Caco-2 (cell line): ENCODE measurements at places on chromosomes 5 and 9. TPM values are rescaled to one million over a fixed set of nuclear protein-coding genes. Genes with fewer than 3 reads are reported as not detected.
A peak's percentile ranks its signal among the peaks of the same experiment; 100 is the strongest.

The UBQLN1 gene
- 56.0 and 56.3 TPM in 2 replicates for total RNA-seq

DNA sequence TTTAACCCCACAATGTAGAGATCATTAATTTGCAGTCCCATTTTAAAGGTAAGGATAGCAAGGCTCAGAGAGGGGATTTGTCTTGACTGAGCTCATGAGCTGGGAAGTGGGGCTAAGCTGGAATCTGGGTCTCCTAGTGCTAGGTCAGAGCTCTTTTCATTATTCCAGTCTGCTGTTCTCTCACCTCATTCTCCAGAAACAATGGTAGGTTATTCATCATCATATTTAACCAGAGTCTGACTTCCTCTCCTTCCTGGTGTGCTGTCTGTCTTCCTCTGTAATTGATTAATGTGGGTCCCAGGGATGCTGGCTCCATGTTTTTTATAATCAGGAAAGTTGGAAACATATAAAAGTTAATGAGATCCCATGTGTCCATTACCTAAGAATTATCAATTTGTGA, 20.6 kb downstream of the C9orf43 start:
- no peaks in the 10 kb centered on the region for H3K36me3 ChIP-seq
- H3K27me3 ChIP-seq: no peaks in the 10 kb centered on the region
- H3K4me3 ChIP-seq: no peak overlapping the region
- H3K27ac ChIP-seq: no peak overlapping the region
- DNase-seq: no peak
- H3K4me1 ChIP-seq: no peaks in the 10 kb centered on the region

The RABL6 gene
- total RNA-seq: 134 and 138 TPM in 2 replicates

The GPR151 gene
- not detected in 2 replicates for total RNA-seq

DNA sequence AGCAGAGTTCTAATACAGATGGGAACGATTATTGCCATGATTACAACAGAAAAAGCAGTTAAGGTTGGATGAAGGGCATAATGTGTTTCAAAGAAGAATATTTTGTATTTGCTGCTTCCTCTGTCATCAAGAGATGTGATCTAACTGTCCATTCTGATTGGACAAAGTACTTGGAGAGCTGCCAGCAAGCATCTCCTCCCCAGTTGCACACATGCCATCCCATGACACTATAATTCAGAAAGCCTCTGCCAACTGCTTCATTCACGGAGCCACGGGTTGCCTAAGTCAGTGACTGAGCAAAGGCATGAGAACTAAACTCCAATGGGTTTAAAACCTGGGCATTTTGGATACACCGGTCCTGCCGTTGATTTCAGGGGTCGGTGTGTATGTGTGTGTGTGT, 253.8 kb downstream of the CRB2 start:
- no peaks in the 10 kb centered on the region for H3K36me3 ChIP-seq
- H3K27ac ChIP-seq: no peak overlapping the region
- DNase-seq: no peak
- no peak overlapping the region for H3K4me3 ChIP-seq
- no peaks in the 10 kb centered on the region for H3K4me1 ChIP-seq

DNA sequence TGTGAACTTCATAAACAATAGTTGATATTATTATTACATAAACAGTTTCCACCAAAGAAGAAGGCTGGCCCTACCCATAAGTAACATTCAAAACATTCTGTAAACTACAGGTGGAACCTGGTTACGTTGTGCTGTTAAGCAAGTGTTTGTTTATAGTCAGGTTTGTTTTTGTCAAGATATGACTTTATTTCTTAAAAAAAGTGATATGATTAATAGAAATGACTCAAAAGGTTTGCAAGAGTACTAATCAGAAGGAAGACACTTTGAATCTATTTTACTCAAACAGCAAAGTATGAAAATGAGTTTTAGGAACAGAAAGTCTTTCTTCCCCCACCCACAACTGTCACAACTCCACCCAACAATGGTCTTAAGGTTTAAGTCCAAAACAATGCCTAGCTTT, 220.8 kb downstream of the PLK2 start:
- DNase-seq: no peak
- no peak overlapping the region for H3K27ac ChIP-seq
- H3K36me3 ChIP-seq: no peaks in the 10 kb centered on the region
- no peaks in the 10 kb centered on the region for H3K27me3 ChIP-seq
- H3K4me1 ChIP-seq: 0 out of 2 replicates have a peak, but pooled peaks cover 7% of the 10 kb centered on the region

GRCh38 chr5:78295035-78295961, 800 bp upstream of the AP3B1 start:
- H3K36me3 ChIP-seq: no peaks in the 10 kb centered on the region
- H3K4me3 ChIP-seq: peak overlapping the region; percentile 74
- peak; percentile 81 for DNase-seq

GRCh38 chr5:55254802-55255201, 21.4 kb upstream of the CCNO start:
- no peak overlapping the region for H3K27ac ChIP-seq
- no peak overlapping the region for H3K4me3 ChIP-seq
- DNase-seq: no peak
- no peaks in the 10 kb centered on the region for H3K36me3 ChIP-seq
- no peaks in the 10 kb centered on the region for H3K27me3 ChIP-seq

The ROR2 gene
- 0.68 and 0.95 TPM in 2 replicates for total RNA-seq

- H3K36me3 ChIP-seq: no peaks in the 10 kb centered on the region
- H3K4me1 ChIP-seq: no peaks in the 10 kb centered on the region
- H3K4me3 ChIP-seq: no peak overlapping the region
- H3K27me3 ChIP-seq: no peaks in the 10 kb centered on the region
- H3K27ac ChIP-seq: no peak overlapping the region
- peak; percentile 34 for DNase-seq
Observed at GRCh38 chr5:101897914-101898313, 398.2 kb downstream of the SLCO4C1 start.

The SLC36A3 gene
- not detected in 2 replicates for total RNA-seq

GRCh38 chr5:59485629-59486439, 407.7 kb downstream of the PDE4D start:
- no peak overlapping the region for H3K4me3 ChIP-seq
- H3K27me3 ChIP-seq: no peaks in the 10 kb centered on the region
- no peak for DNase-seq

DNA sequence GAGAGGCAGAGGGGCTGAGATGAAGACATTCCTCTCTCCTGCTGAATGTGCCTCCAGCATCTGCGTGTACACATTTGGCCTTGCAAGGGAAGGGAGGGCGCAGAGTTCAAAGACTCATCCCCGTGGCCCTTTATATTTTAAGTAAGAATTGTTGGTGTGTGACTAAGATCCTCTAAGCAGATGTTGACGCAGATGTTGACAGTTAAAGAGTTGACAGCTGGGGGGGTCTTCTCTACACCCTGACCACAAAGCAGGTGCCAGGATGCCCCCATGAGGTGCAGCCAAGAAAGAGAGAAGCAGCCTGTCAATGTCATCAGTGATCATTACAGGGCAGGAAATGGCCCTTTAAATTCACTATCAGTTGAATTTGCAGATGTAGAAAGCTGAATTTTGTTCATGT, 262.9 kb downstream of the IRX1 start:
- DNase-seq: no peak
- H3K36me3 ChIP-seq: no peaks in the 10 kb centered on the region
- H3K27me3 ChIP-seq: no peaks in the 10 kb centered on the region
- no peaks in the 10 kb centered on the region for H3K4me1 ChIP-seq
- no peak overlapping the region for H3K4me3 ChIP-seq
- no peak overlapping the region for H3K27ac ChIP-seq

GRCh38 chr9:134723037-134723436, 81.4 kb downstream of the COL5A1 start:
- H3K4me1 ChIP-seq: peaks cover 6% of the 10 kb centered on the region; the same call in 1 of the 2 replicates
- H3K27ac ChIP-seq: no peak overlapping the region
- H3K27me3 ChIP-seq: no peaks in the 10 kb centered on the region
- DNase-seq: no peak
- H3K36me3 ChIP-seq: no peaks in the 10 kb centered on the region
- H3K4me3 ChIP-seq: no peak overlapping the region

The SLC6A19 gene
- total RNA-seq: 0.29 and 0.32 TPM in 2 replicates

The CDKN2A gene
- total RNA-seq: 46.6 and 48.0 TPM in 2 replicates

- H3K27me3 ChIP-seq: no peaks in the 10 kb centered on the region
- DNase-seq: no peak
- no peaks in the 10 kb centered on the region for H3K36me3 ChIP-seq
- no peak overlapping the region for H3K27ac ChIP-seq
Observed at GRCh38 chr5:172713809-172714490, 57.0 kb downstream of the DUSP1 start.

GRCh38 chr5:72486371-72486770, 20.8 kb downstream of the ZNF366 start:
- no peak for DNase-seq

DNA sequence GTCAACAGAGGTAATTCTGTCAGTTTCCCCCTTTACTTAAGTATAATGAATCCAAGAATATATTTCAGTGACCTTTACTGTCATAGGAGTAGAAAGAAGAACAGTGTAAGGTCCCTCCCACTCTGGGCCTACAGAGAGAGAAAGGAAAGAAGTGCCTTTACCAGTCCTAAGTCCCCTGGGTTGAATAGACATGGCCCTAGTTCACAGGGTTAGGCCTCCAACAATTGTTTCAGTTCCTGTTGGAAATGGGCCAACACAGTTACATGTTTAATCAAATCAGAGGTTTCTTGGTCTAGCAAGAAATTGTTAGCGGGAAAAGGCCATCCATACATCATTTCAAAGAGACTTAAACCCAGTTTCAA, 605.6 kb downstream of the MTRR start:
- H3K27me3 ChIP-seq: no peaks in the 10 kb centered on the region
- DNase-seq: no peak
- H3K4me1 ChIP-seq: no peaks in the 10 kb centered on the region
- no peak overlapping the region for H3K4me3 ChIP-seq
- no peaks in the 10 kb centered on the region for H3K36me3 ChIP-seq

DNA sequence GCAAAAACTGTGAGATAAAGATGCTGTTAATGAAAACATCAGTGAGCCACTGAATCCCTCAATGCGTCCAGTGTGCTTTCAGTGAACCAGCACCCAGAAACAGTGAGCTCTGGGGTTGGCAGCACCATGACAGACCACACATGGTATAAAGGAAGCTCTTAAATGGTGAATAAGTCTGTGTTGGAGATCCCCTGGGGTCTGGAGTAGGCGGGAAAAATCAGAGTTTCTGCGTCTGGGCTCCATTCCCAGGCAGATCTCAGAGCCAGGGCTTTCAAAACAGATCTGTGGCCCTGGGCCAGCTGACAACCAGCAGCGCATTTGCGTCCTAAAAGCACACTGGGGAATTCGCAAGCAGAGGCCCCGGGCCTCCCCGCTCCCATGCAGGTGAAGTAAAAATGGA, 233.5 kb downstream of the FRMD3 start:
- H3K36me3 ChIP-seq: no peaks in the 10 kb centered on the region
- no peak overlapping the region for H3K4me3 ChIP-seq
- DNase-seq: no peak
- H3K4me1 ChIP-seq: no peaks in the 10 kb centered on the region

DNA sequence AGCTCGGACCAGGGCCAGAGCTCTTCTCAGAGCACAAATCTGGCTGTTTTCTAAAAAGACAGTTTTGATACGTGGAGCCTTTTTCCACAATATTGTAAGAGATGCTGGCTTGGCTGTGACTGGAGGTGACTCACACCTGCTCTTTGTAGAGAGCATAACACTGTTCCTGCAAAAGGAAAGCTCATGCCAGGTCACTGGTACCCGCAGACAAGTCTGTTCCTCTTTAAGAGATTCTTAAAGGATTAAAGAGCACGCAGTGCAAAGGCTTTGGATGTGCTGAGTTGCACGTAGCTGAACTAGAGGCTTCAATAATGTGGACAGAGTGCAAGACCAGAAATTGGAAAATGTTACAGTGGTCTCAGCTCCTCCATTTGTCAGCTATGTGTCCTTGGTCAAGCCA, 19.0 kb downstream of the ACTL7B start:
- H3K27ac ChIP-seq: no peak overlapping the region
- H3K27me3 ChIP-seq: no peaks in the 10 kb centered on the region
- DNase-seq: no peak
- no peaks in the 10 kb centered on the region; the same call in 1 of the 2 replicates for H3K4me1 ChIP-seq

The CDC26 gene
- 27.3 and 29.3 TPM in 2 replicates for total RNA-seq

The STKLD1 gene
- 3.4 and 4.1 TPM in 2 replicates for total RNA-seq

DNA sequence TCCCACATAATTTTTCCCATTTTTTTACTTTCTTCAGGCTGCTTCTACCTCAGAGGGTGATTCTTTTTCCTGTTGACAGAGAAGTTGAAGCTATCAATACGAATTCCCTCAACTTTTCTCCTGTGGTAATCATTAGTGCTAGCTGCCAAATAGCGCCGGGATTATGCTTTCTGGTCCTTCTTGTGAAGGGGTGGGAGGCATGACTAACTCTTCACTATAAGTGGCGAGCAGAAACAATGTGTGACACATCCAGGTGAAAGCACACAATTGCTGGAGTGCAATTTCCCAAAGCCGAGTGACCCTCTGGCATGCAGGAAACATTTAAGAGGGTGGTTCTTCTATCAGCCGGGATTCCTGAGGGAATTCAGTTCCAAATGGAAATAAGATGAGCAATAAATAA, 56.0 kb downstream of the TRPC7 start:
- H3K27me3 ChIP-seq: no peaks in the 10 kb centered on the region; the same call in none of the 2 replicates
- DNase-seq: no peak
- H3K27ac ChIP-seq: no peak overlapping the region
- H3K4me3 ChIP-seq: no peak overlapping the region
- no peaks in the 10 kb centered on the region for H3K36me3 ChIP-seq

The DRD1 gene
- total RNA-seq: not detected in 2 replicates

GRCh38 chr5:74017786-74018211, 391.8 kb downstream of the ARHGEF28 start:
- no peak for DNase-seq
- H3K27me3 ChIP-seq: no peaks in the 10 kb centered on the region
- H3K4me1 ChIP-seq: no peaks in the 10 kb centered on the region
- no peak overlapping the region for H3K27ac ChIP-seq
- no peak overlapping the region for H3K4me3 ChIP-seq

DNA sequence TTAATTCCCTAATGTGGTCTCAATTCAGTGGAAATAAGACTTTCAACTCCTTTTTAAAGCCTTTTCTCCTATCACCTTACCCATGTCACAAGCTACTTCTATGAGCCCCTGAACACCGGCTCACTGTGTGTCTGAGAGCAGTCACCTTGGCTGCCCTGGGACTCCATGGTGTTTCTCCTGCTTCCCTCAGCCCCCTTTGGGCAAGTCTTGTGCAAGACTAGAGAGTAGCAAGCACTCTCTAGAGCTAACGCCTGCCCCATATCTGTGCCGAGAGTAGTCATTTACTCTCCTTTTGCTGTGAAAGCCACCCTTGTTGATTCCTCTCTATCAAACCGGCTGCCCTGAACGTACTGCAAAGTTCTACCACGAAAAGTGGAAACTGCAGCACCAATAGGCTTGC, 77.9 kb upstream of the DAB2 start:
- H3K4me1 ChIP-seq: no peaks in the 10 kb centered on the region
- no peak for DNase-seq
- no peak overlapping the region for H3K4me3 ChIP-seq

The SLC34A3 gene
- total RNA-seq: 0.19 TPM in 1 of 2 replicates, not detected in the other

The CDC14B gene
- 81.4 and 82.3 TPM in 2 replicates for total RNA-seq

The SLC45A2 gene
- total RNA-seq: 0.91 and 1.1 TPM in 2 replicates

- H3K4me1 ChIP-seq: no peaks in the 10 kb centered on the region
- H3K27ac ChIP-seq: no peak overlapping the region
- no peak overlapping the region for H3K4me3 ChIP-seq
- no peak for DNase-seq
- H3K27me3 ChIP-seq: no peaks in the 10 kb centered on the region
- no peaks in the 10 kb centered on the region for H3K36me3 ChIP-seq
Observed at GRCh38 chr5:110757118-110757729, 18.4 kb downstream of the SLC25A46 start.

The NSMF gene
- total RNA-seq: 65.5 and 67.6 TPM in 2 replicates
